ENCODE measurements at places on chromosomes 1 and 21.

GRCh38 chr21:41316200-41317062 is at the start of gene FAM3B:
TSS of gene FAM3B (plus strand) at chr21:41316801. CDS start at chr21:41316880, 79 bp downstream.
- no peak for DNase-seq

DNA sequence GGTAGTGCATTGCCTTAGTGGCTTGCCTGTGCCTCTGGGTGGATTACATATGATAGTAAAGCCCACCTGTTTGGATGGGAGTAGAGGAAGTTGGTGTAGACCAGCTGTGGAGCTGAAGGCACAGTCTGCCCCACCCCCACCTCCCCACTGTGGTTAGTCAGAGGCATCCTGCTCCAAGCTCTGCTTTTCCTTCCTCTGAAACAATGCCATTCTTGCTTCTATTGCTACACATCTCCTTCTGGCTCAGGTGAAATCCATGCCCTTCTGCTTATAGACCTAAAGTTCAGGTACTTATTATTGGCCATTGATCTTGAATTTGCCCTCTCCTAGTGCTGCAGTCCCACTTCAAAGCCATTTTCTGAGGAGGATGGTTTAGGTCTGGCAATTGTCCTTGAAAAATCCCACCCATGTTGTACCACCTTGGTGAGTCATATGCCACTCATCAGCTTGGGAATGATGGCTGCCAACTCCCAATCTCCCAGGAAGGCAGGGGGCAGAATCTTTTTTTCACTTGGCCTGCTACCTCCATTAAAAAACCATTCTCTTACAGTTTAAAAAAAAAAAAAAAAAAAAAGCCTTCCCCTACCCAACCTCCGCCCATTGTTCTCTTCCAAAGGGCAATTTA is 6.7 kb upstream of the TXLNA start:
- DNase-seq, result no peak

- peak; percentile 4 for DNase-seq
These were observed 26.9 kb downstream of the TOMM20 start for GRCh38 chr1:235101558-235102258.

DNA sequence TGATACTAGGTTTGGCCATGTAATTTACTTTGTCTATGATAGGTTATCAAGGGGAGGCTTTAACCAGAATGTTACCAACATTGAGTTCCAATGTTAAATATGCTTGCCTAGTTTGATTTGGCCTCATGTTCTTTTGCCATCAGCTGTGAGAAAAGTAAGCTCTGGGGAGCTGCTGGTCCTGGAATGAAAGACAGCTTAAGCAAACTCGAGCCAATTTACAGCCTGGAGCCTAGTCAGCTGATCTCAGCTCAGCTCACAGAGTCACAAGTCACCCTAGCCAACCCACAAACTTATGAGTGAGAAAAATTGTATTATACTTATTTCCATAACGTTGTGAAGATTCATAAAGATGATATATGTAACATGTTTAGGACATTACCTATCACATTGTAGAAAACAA is 426.7 kb downstream of the RWDD3 start:
- no peak for DNase-seq

DNA sequence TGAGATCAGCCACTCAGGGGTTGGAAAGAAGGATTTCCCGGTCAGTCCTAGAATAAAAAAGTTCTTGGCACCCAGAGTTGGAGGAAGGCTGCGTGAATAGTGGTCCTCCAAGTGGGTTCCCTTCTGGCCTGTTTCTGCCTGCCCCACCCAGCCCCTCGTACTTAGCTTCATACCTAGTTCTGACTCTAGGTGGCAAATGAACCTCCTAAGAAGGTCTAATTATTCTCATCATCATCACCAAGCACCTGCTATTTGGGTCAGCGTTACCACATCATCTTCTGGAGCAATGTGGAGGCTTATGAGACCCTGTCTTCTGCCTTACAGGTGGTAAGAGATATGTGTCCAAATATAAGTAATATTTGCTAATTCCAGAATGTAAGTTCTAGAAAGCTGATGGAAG is 35.9 kb upstream of the NFASC start:
- no peak for DNase-seq

GRCh38 chr1:19754482-19754881 is 45.2 kb downstream of the TMCO4 start:
- DNase-seq, result peak; percentile 53

DNA sequence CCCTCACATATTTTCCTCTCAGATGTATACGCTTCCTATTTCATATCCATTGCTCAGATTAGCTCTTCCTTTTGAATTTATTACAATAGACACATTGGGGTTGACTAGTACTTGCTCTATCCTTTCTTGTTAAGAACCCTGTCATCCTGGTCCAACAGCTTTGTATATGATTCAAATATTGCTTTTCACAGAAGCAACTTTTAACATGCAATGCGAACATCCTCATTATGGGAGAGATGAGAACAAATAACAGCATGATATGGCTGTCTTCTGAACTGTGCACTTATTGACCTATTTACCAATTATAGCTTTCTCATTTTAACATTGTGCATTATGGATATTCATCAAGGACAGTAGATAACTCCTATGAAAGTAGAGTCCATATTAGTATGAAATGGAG is 510.8 kb downstream of the PTPRC start:
- no peak for DNase-seq

- no peak for DNase-seq
These were observed 60.7 kb downstream of the MAN1C1 start for GRCh38 chr1:25677193-25677773.

DNA sequence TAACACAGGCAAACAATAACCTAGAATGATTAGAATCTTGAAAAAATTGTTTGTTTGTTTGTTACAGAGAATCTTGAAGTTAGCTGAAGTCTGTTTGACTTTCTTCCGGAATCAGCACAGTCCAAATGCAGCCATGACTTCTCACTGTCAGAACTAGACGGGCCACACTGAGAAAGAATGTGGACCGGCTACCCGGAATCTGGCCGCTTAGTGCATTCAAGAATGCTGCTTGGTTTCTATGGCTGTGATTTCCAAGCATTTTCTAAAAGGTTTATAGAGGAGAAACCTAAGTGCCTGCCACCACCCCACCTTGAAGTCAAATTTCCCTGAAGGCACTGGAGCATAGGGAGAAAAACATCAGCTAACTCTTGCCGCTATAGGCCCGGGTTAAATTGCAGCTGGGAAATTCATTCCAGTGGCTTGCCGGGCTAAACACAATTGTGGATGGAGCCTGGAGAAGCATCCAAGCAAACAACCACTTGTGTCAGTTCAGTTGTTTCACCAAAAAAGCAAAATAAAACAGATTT is 231.1 kb downstream of the DISC1 start:
- no peak for DNase-seq

- no peak for DNase-seq
These were observed 84.2 kb upstream of the RGS2 start for GRCh38 chr1:192724670-192725069.

DNA sequence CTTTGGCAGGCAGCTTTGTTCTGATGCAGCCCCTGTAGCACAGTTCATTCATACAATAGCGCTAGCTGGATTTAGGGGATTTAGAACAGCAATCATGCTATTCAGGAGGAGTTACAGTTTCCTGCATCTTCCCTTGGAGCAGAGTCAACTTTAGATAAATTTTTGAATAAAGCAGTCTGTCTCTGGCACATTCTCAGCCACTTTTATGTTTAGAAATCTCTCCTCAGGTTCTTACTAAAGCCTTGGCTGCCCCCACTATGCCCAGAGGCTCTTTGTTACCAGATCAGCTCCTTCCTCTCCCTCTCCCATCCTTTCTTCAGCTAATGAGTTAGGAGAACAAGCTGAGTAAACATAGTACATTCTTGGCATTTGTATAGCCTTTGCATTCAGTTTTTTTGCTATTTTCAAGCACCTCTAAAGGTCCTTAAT is 17.0 kb upstream of the PIGC start:
- DNase-seq, result no peak

DNA sequence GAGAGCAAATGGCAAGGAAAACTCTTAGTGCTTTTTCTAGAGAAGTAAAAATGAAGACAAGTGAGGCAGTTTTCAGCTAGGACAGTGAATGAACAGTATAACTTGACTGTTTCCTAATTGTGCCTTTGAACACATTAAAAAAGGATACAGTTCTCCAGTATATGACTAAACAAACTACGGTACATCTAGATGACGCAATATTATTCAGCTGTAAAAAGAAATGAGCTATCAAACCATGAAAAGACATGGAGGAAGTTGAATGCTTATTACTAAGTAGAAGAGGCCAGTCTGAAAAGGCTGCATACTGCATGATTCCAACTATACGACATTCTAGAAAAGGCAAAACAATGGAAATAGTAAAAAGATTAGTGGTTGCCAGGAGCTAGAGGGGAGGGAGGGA is 206.3 kb downstream of the SIPA1L2 start:
- no peak for DNase-seq

DNA sequence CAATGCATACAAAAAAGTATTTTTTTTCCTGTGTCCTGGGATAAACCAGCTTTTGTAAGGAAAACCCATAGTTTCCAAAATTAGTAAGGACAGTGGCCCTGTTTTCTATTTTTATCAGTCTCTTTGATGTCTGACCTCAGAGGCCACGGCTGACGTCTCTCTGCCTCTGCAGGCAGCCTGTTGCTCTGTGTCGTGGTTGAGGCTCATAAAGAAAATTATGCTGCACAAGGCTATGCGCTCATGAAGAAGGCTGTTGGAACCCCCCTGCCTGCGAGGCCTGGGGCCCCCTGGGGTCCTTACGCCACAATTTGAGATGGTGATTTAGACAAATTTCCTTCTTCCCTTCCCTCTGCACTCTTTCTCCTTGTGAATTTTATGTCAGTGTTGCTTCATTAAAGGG is 48.9 kb downstream of the AGPAT3 start:
- no peak for DNase-seq

DNA sequence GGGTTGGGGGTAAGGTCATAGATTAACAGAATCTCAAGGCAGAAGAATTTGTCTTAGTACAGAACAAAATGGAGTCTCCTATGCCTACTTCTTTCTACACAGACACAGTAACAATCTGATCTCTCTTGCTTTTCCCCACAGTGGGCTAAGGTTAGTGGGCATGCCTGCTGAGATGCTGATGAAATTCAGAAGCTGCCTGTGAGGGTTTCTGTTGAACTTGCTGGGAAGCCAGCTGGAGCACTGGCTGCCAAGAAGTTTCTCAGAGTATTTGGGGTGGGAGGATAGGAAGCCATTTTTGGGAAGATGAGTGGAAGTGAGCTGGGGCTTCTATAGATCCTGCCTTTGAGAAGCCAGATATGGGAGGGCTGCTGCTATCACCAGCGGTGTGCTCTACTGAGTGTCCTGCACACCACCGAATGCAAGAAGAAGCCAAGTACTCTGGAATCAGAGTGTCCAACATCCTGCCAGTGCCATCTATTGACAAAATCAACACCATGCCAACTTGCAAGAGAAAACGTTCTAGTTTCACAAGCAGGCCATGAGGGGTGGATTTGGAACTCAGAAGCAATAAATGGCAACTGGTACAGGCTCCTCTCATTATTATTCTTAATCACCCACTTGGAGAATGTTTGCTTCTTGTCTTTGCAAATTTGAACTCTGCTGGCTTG is 102.7 kb downstream of the PTPRU start:
- no peak for DNase-seq

DNA sequence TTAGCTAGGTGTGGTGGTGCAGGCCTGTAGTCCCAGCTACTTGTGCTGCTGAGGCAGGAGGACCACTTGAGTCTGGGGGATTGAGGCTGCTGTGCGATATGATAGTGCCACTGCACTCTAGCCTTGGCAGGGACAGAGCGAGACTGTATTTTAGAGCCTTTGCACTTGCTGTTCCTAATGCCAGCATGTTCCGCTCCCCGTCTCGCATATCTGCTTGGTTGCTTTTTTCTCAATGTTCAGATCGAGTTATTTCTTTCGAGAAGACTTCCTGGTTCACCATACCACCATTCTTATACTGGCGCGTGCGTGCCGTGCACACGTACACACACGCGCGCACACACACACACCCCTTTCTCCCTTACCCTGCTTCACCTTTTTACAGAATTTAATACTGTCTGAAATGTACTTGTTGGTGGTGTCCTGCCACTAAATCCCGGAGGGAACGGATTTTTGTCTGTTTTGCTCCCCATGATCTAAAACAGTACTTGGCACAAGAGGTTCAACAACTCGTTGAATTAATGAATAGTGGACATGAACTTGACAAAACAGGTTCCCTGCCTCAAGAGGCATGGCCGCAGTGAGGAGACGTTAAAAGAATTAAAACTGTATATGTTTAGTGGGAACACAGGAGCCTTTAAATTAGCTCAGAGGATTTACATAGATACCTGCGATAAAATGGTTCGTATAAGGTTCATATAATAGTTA is 1.1 kb upstream of the RPRD2 start:
- no peak for DNase-seq

DNA sequence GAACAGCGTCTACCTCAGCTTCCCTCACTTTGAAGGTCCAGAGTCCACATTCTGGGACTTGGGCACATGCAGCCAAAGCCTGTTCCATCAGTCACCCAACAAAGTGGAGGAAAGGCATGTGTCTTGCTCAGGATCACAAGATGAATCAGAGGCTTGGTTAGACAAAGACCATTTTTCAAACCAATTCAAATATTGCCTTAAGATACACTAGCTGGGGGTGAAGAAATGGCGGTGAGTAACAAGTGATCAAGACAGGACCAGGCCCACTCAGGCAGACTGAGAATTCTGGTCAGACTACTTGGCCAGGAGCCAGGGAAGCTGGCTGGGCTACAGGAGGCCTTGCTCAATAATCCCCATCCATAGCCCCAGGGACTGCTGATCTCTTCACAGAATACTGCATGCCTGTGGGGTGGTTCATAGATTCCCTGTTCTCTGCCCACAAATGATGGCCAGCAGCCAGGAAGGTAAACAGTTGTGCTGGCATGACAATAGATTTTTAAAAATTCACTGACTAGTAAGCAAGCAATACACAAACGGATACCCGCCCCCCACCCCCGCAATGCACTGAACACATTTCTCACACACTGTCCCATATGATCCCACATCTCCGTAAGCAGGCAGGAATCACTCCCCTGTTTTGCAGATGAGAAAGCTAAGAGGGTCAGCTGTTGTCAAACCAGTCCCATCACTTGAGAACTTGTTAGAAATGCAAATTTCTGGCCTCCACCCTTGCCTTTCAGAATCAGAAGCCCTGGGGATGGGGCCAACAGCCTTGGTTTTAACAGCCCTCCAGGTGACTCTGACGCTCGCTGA is 27.2 kb downstream of the ERI3 start:
- DNase-seq, result peak; percentile 94

- no peak for DNase-seq
These were observed 333.6 kb downstream of the DUSP10 start for GRCh38 chr1:221408117-221408803.

DNA sequence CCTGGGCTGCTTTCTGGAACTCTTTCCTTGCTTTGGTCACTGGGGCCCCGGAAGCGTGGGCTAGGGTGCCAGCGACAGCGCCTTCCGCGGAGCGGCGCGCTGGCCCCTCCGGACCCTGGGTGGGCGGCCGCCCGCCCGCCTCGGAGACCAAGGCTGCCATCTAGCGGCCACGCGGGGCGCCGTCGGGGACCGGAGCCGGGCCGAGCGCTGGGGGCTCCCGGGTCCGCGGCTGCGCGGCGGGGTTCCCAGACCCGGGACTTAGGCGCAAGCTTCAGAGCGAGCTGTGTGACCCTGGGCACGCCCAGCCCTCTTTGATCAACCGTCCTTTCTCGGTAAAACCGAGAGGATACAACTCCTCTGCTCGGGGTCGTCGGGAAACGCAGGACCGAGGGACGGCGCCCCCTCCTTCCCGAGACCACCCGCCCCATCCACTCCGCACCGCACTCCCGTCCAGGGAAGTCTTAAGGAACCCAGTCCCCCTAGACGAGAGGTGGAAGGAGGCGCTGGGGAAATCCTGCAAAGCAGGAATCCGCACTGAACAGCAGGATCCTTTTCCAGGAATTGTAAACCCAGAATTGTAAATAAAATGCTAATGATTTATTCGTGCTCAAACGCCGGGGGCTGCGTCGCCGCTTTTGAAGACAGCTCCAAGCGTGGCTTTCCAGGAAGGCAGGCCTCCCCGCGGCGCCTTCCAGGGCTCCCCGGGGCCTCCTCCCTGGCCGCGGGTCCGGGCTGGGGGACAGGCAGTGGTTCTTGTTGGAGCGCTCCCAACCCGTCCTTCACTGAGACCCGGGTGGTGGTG is 41.2 kb downstream of the RRAGC start:
- DNase-seq, result no peak
